AG10803 (cell line): ENCODE measurements at places on chromosomes 4 and X.

- DNase-seq: no peak
Measured at GRCh38 chrX:150676221-150676620, 17.0 kb upstream of the MTMR1 start.

GRCh38 chrX:122418758-122419157 lies 765.3 kb upstream of the GRIA3 start:
- no peak for DNase-seq

- DNase-seq: no peak
Measured at GRCh38 chrX:134139090-134139489, 97.9 kb upstream of the CCDC160 start.

DNA sequence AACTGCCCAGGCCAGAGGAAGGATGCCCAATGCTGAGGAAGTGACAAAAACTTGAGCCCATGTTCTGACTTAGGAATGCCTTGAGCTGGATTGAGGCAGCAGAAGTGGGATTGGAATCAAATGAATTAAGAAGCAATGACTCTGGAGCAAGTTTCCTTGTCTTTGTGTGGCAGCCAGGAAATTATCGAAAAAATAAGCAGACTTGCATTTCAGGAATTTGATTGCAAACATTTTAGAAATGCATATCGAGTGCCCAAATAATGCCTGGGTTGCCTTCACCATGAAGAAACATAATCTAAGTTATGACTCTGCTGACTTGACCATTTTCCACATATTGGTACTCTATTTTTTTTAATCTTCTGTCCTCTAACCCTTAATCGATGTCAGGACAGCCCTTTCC lies 9.5 kb downstream of the CYTL1 start:
- DNase-seq: peak; percentile 63

GRCh38 chrX:3621414-3621813 lies 92.0 kb downstream of the PRKX start:
- DNase-seq: no peak

DNA sequence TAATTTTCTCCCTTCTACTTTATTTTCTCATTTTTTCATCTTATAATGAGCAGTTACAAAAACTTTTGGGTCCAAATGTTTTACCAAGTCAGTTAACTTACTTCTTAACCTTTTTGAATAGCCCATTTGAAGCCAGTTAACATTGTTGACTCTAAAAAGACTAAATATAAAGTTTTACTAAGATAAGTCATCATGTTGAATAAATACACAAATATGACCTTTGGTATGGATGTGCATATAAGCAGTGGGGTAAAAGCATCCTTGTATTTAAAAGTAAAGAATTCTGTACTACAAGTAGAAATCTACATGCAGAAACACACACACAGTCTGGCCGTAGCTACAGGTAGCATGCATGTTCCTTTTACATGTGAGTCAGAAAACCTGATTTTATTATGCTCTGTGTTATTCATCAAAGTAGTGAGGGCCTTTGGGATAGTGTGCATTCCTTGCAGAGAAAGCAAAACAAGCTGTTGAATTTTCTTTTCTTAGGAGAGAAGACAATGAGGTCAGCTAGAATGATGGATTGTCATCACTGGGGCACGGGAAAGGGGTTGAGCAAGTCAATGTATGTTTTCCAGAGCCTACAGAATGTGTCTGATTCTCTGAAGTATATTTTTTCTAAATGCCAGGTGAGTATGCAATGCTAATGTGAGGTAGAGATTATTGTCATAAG lies 533.2 kb upstream of the AGA start:
- DNase-seq: no peak
